CD8-positive, alpha-beta memory T cell (primary cell): ENCODE measurements at places on chromosomes 5 and 9. TPM values are rescaled to one million over a fixed set of nuclear protein-coding genes. Genes with fewer than 3 reads are reported as not detected.

DNA sequence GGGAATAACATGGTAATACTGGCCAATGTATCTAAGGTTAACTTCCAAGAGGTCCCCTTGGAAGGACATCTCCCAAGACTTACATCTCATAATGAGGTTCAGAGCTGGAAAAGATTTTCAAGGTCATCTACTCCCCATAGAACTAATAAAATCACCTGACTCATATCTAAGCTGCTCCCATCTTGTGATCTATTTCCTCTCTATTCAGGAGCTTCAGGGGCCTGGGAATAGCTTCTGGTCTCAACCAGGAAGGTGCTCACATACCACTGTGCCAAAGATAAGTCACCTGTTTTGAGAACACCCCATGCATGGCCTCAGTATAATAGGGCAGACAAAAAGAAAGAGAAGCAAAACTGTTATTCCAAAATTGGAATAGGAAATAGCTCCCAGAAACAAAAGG is 74.2 kb downstream of the OXCT1 start:
- no peak for DNase-seq

GRCh38 chr9:34560599-34561214 is 28.8 kb downstream of the CNTFR start:
- DNase-seq, result no peak

Gene SPAG8
- total RNA-seq, result 1.8 TPM

DNA sequence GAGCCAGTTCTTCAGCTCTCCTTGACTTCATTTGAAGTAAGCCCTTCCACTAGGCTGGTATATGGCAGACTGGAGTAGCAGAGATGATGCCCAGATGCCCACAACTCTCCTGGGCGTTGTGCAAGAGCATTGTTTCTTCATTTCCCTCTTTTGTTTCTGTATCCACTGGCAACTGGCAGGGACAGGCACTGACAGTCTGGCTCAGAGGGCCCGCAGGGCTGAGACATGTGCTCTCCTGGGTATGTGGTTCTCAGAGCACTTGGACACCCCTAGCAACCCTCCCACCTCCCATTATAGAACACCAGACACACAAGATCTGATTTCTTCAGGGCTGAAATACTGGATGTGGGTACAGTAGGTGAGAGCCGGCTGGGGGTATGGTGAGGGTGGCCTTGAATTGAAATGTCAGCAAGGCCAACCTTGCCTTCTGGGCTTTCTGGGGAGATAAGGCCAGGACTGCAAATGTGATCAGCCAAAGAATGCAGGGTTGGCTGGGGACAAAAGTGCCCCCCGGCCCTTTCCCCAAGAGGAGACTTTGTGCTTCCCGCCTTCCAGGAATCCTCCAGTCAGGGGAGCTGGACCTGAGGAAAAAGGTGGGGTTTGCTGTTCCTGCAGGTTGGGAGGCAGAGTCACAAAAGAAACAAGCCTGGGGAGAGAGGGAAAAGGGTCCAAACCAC is 28.6 kb upstream of the CTNNA1 start:
- no peak for DNase-seq

Gene GLRA1
- not detected for total RNA-seq

Gene ABL1
- total RNA-seq, result 39.3 TPM

GRCh38 chr5:134175921-134176510 is 734 bp downstream of the SKP1 start:
- peak; percentile 42 for DNase-seq

DNA sequence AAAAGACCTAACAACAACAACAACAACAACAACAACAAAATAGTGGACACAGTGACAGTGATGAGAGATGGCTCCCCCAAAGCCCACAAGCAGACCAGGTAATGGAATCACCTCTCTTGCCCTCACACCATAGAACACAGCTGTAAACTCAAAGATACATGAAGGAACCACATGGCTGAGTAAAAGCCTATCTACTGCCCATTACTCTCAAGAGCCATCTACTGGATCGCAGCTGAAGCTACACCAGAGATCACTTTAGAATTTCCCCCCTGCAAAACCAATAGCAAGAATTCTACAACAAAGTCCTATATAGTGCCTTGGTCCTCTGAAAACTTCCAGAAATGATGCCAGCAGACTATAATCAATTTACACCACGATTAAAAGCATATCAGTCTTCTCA is 1537.6 kb upstream of the CDH9 start:
- no peak for DNase-seq

- no peak for DNase-seq
Observed at GRCh38 chr9:106929471-106930177, 66.7 kb downstream of the ZNF462 start.
